Activated CD8-positive, alpha-beta memory T cell treated with anti-CD3 and anti-CD28 coated beads for 1 hour (primary cell): ENCODE measurements at places on chromosomes 7 and 10.

DNA sequence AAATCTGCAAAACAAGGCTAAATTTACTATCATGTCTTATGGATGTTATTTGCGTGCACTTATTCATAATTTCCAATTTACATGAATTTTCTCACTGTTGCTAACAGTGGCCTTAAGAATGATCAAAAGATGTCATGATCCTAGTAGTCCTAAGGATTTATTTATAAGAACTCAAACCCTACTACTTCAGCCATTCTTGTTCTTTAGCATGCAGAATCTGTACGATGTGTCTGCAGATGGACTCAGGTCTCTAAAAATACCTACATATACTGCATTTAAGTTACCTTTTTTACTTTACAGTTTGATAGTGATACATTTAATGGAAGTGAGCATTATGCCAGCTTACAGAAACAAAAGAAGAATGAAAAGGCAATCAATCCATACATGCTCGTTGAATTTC lies 91.2 kb downstream of the ZNF277 start:
- DNase-seq, result no peak

DNA sequence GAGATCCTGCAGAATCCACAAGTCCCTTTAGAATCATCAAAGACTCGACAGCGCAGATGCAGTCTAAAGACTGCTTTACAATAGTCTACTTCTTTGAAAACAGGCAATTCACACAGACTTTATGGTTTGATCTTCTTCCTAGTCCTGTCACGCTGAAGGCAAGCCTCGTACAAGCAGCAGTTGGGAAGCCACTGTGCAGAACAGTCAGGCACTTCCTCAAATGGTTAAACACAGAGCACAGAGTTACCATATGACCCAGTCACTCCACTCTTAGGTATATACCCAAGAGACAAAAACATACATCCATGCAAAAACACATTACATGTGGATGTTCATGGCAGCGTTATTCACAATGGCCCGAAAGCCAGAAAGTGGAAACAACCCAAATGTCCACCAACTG lies 41.4 kb downstream of the LRRC20 start:
- DNase-seq, result no peak

GRCh38 chr7:50556247-50556991 lies 8.8 kb downstream of the DDC start:
- DNase-seq, result no peak

DNA sequence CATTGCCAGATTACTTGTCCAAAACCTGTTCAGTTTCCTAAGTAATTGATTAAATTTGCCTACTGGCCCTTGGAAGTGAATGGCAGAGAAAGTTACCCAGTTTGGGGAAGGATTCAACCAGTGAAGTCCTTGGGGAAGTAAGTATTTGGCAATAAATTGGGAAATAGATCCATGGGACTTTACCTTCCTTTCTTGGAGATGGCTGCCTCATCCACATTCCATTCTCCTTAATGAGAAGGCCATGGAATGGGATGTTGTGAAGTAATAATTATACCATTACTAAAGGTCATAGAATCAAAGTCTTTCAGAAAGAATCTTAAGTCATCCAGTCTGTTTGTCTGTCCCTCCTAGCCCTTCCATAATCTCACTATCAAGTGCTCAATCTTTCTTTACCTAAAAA lies 4.5 kb upstream of the COPG2 start:
- DNase-seq, result no peak

GRCh38 chr7:2722591-2722990 lies 34.6 kb downstream of the AMZ1 start:
- DNase-seq, result no peak

DNA sequence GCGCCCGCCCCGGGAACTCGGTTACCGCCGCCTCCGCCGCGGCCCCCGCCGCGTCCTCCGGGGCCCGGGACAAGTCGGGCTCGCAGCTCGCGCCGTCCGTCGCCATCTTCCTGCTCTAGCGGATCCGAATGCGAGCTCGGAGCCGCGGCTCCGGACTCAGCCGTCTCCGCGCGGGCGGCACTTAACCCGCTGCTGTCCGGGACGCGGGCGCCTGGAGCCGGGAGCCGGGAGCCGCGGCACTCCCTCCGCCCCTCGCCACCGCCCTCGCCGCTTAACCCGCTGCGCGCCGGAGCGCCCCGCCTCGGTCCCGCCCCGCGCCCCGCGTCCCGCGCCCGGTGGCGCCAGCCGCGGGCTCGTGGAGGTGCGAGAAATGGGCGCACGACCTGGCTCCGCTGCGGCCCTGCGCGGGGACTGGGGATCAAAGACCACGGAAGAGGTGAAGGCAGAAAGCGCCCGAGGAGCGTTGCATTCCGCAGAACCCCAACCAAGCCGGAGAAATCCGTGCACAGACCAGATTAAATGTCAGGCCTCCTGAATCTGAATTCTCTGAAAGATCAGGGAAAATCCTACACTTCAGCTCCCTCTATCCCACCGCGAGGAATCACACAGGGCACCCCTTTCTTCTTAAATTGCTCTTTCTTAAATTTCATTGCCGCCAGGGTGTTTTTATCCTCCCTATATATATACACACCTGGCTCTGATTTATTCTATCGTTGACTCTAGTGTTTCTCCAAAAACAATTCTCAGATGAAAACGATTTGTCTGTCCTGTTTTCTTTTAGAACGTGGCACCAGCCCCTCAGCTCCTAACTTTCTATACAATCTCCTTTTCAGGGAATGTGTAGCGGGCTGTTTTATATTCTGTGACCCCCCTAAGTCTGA lies at the start of gene CTTNBP2:
Gene CTTNBP2 (minus strand): TSS at position 132 of the 881 bp plus-strand sequence. CDS start 26 bp downstream, at position 106.
- DNase-seq, result no peak

- DNase-seq, result no peak
Observed at GRCh38 chr7:135600226-135600625, 42.5 kb downstream of the NUP205 start.

- no peak for DNase-seq
Observed at GRCh38 chr7:121099572-121099971, 111.1 kb downstream of the CPED1 start.

DNA sequence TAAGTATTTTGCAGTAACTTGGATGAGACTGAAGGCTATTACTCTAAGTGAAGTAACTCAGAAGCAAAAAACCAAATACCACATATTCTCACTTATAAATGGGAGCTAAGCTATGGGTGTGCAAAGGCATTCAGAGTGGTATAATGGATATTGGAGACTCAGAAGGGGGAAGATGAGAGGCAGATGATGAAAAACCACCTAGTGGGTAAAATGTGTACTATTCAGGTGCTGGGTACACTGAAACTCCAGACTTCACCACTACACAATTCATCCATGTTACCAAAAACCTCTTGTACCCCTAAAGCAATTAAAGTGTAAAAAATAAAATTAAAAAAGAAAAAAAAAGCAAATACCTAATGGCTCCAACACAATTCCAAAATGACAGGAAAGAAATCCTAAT lies 351.7 kb downstream of the NXPH1 start:
- no peak for DNase-seq

DNA sequence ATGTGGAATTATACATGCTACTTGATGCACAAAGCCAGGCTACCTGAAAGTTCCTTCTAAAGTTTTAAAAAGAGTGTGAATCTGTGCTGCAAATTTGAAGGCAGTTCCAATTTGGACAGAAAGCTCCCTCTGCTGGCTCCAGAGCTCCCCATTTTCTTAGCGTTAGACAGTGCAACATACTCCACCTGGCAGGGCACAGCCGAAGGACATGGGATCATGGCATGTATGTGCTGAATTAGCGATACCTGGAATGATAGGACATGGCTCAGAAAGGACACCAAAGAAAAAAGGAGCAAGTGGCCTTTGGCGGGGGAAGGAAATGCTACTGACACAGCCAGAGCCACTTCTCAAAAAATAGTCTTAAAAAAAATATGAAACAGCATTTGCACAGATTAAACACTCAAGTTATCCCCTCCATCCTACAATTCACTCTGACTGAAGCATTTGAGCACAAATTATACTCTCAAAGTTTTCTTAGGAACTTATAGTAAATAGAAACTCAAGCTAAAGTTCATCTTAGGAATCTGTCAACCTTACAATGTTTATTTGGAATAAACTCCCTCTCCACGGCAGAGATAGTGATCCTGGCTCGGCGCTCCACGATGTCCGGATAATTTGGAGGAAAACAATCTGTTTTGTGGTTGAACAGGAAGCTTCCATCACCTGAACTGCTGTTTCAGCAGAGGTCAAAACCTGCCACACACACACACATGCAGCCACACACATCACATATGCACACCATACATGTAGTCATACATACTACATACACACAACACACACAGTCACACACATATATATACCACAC lies 80.0 kb downstream of the C7orf25 start:
- no peak for DNase-seq

- DNase-seq, result no peak
Observed at GRCh38 chr7:104816537-104816936, 197.5 kb upstream of the KMT2E start.

DNA sequence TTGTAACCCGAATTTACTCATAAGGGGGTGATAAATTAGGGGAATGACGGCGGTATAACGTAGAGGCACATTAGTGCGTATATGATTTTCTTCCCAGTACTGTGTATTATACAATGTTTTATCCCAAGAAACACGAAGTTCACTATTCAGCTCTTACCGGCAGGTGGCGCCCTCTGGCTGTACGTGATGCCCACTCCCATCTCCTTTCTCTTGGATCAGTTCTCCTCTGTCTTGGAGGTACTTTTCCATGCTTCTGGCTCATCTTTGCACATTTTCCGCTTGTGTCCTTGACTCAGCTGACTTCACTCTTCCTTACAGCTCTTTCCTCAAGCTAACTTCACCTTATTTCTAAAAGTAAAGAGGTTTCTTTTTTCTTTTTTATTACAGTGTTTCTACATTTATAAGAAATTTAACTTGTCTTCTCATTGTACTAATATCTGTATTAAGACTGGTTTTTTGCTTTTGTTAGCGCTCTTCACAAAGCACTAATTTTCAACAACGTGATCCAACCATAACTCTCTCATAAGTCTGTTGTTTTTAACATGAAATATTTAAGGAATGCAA lies 21.3 kb downstream of the TMEM176B start:
- DNase-seq, result peak; percentile 38

- no peak for DNase-seq
Observed at GRCh38 chr7:134362587-134363483, 46.1 kb upstream of the SLC35B4 start.

GRCh38 chr10:27717224-27717623 lies 28.4 kb downstream of the MKX start:
- DNase-seq, result no peak

DNA sequence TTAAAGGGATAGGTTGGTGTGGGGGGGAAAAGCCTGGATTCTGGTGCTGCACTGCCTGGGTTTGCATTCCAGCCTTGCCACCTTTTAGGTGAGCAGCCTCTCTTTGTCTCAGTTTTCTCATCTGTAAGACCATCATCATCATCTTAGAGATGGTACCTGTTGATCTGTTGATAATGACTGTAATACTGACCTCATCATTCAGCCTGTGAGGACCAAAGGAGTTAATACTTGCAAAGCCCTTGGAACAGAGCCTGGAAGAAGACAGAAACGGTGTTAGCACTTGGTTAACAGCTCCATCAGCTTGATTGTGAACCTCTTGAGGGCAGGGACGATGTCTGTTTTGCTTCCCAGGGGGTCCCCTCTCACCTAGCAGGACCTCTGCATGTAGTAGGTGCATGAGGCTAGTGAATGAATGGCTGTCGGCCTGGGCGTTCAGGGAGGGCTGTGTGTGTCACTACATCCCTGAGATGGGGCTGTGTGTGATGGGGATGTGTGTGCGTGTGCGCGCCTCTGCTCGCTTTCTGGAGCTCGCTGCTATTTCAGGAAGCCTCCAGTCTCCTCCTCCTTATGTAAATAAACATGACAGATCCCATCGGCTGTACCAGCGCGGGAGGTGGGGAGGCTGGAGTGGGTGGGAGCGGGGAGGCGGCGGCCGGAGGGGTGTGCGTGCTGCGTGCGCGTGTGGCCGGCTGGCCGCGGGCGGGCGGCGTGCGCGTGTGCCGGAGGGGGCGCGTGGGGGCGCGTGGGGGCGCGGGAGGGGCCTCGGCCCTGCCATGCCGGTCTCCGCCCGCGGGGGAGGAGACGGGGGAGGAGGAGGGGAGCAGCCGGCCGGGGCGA lies 61.2 kb downstream of the NEURL1 start:
- DNase-seq, result no peak

- no peak for DNase-seq
Observed at GRCh38 chr10:123862421-123863182, 29.0 kb downstream of the CPXM2 start.

DNA sequence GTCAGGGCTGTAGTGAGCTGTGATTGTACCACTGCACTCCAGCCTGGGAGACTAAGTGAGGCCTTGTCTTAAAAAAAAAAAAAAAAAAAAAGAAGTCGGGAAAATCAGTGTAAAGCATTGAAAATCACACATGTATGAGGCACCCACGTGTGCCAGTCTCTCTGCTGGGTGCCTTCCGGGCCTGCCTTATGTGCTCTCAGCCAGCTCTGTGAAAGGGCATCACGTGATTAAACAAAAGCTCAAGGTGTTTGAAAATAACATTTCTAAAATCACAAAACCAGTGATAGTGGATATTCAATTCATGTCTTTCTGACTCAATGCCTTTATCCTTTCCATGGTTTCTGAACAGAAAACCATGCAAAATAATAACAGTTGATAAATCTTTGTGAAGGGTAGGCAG lies 125.2 kb upstream of the PALS2 start:
- DNase-seq, result no peak

- DNase-seq, result no peak
Observed at GRCh38 chr7:96308253-96308949, 13.5 kb downstream of the SLC25A13 start.

GRCh38 chr10:129344731-129345355 lies 122.2 kb upstream of the MGMT start:
- DNase-seq, result no peak

DNA sequence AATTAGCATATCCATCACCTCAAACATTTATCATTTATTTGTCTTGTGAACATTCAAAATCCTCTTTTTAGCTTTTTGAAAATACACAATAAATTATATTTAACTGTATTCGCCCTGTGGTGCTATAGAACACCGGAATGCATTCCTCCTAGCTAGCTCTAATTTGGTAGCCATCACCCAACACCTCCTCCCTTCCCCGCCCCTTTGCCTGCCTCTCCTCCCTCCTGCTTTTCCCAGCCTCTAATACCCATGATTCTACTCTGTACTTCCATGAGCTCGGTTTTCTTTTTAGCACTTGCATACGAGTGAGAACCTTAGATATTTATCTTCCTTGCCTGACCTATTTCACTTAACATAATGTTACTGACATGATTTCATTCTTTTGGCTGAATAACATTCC lies 80.1 kb downstream of the ANKRD26 start:
- no peak for DNase-seq

GRCh38 chr10:88130912-88131311 lies 267.5 kb downstream of the PTEN start:
- DNase-seq, result no peak

GRCh38 chr10:114024876-114025610 lies 18.6 kb upstream of the ADRB1 start:
- DNase-seq, result no peak

DNA sequence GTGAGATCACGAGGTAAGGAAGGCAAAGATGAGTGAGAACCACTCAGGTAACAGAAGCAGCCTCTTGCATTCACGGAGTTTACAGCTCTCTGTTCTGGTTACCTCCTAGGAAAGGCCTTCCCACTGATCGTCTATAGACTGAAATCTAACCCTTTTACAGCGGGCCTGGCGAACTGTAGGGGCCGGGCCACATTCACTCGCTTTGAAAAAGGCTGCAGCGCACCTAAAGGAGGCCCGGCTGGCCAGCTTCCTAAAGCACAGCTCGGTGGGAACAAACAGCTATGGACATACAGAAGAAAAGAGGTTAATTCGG lies 565 bp downstream of the ATP5MK start:
- DNase-seq, result no peak
